Cardiac fibroblast (primary cell): ENCODE measurements at places on chromosomes 3 and 15.

DNA sequence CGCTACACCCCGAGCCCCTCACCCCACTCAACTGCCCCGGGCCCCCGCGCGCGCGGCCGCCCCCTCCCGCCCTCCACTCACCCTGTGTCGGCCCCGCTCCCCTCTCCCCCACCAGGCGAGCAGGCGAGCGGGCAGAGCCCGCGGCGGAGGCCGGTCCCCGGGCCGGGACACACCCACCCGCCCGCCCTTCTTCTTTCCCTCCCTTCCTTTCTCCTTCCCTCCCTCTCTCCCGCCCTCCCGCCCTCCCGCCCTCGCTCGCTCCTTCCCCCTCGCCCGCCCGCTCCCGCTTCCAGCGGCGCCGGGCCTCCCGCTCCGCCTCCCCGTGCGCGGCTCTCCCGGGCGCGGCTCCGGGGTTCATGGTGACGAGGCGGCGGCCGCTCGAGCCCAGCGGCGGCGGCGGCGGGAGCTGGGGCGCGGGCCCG, at the start of gene CTDSPL:
Gene CTDSPL (plus strand): TSS at position 261 of the 422 bp plus-strand sequence. CDS start 320 bp downstream, outside the sequence.
- DNase-seq: peak; percentile 41

- DNase-seq: no peak
Observed at GRCh38 chr15:58161436-58161930, 23.3 kb downstream of the AQP9 start.

- peak; percentile 52 for DNase-seq
Observed at GRCh38 chr3:59809710-59810444, 760.1 kb upstream of the CFAP20DC start.

GRCh38 chr3:128463354-128463753, 3.3 kb downstream of the DNAJB8 start:
- no peak for DNase-seq

GRCh38 chr3:104952146-104952972, 414.4 kb upstream of the ALCAM start:
- peak; percentile 72 for DNase-seq

- DNase-seq: no peak
Observed at GRCh38 chr3:51977446-51978142, 2.7 kb downstream of the ABHD14A start.

- no peak for DNase-seq
Observed at GRCh38 chr3:58322793-58323192, 9.9 kb upstream of the PXK start.

DNA sequence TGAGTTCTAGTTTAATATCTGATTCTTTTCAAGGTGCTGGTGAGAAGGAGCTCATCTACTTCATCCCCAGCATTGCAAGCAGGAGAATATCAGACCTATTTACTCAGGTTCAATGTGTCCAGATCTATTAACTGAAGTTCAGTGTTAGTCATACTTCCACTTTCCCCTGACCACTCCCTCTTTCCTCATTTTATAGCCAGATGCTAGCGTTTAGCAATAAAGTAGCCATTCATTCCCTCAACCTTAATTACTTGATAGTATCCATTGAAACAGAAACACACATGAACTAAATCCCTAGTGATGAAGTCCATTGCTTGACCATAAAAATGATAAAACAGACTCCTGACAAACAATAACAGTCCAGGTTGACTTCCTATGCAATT, 60.0 kb downstream of the RPL22L1 start:
- peak; percentile 41 for DNase-seq

DNA sequence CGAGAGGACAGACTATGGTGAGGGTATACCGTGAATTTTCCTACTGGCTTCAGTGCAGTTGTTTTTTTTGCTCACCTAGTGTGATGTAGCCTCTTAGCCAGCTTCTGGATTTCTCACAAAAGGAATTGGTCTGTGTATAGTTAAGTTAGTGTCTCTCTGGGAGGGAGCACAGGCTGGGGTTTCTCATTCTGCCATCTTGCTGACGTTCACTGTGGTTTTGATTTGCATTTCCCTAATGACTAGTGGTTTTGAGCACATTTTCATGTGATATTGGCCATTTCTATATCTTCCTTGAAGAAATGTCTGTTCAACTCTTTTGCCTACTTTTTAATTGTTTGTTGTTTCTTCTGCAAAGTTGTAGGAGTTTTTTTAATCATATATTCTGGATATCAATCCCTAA, 2.2 kb upstream of the CD86 start:
- no peak for DNase-seq

DNA sequence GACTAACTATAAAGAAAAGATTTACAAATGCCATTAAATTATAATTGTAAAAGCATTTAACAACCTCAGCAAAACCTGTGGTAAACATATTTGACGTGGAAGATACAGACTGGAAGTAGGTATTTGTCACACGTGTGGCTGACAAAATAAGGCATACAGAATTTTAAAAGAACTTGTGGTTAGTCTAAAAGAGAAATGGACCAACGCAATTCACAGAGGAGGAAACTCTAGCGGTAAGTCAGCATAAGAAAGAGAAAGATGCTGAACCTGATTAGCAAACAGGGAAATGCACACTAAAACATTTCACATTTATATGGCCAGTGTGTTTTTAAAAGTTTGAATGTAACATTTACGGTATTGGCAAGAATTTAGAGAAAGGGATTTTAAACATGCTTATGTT, 35.3 kb downstream of the KCNH8 start:
- no peak for DNase-seq

DNA sequence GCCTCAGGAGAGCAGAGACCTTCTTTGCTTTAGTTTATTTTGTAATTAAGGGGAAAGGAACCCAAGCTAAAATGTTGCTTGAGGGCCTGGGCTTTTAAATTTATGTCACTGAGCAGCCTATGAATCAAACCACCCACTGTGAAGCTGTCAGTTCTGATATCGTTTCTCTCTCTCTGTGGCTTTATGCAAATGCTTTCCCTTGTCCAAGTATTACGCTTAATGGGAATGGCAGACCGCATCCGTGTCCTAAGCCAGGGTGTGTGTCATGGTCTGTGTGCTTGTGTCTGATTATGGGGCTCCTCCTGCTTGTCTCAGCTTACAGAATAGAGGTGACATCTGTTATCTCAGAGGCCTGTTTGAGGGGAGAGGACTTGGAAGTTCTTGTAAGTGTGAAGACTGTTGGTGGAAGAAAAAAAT, 82.4 kb downstream of the EBLN2 start:
- DNase-seq: no peak

DNA sequence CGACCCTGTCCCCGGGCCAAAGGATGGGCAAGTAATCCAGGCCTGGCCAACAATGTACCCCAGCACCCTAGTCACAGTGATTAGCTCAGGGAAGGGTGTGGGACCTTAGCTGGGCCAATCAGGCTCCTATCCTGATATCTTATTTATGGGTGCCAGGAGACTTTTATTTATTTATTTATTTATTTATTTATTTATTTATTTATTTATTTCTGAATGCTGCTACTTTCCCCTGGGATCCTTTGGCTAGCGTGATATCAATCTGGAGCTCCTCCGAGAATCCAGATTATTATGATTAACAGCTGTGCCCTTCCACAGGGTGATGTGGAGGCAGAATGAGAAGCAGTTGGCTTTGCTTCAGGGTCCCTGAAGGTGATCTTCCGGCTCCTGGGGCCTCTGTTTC, 32.2 kb upstream of the BHLHE40 start:
- DNase-seq: no peak

- DNase-seq: no peak
Observed at GRCh38 chr3:142118911-142119310, 30.4 kb downstream of the TFDP2 start.

GRCh38 chr3:10561162-10561945, 56.0 kb upstream of the ATP2B2 start:
- DNase-seq: no peak

DNA sequence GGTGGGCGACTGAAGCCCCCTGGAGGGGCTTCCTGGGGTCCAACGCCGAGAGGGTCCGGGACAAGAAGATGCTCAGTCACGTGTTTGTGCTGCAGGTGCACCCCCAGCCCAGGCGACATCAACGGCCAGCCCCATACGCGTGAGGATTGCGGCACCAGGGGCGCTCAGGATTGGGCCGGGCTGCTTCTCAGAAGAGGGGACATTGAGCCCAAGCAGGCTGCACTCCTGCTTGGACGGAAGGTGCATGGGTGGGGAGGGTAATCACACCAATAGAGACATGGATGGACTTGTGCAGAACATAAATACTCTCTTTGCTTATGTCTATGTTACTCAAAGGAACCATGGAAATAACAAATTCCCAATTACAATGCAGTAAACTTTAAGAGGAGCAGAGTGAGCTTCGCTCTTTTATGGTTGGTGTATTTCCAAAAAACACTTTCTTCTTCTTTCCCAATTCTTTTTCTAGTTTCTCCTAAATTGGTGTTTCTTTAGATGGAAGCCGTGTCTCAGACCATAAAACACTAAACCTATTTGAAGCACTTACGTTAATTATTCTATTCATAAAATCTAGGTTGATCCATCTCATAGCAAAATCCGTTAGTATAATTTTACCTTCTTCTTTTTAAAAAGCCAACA, 182.7 kb downstream of the GOLGA6L6 start:
- DNase-seq: no peak

DNA sequence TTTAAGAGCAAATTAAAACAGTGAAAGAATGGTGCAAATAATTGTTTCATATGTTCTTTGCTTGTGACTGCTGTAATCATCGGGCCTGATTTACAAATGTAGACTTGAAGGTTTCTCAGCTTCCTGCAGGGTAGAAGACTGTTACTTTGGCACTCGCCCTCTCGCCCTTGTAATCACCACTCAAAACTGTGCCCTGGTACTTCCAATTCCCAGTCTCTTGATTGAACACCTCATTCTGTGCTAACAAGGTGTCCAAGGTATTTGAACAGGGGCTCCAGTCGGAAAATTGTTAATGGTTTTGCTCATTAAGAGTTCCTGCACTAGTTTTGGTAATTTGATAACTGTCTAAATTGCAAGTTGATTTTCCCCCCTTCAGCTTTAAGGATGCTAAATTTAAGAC, 209.5 kb downstream of the ZIC1 start:
- DNase-seq: no peak

DNA sequence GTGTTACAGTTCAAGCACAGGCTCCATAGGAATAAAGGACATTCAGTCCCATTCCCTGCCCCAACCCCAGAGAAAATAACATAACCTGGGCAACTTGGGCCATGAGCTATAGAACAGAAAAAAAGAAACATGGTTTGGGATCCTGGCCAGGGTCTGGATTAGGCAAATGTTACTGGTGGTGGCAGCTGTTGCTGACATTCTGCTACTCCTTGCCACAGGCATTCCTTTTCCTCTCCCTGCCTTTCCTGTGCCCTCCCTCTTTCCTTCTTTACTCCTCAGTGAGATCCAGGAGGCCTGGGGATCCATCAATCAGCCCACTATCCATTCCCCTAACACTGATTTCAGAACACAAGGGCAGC, 129.1 kb downstream of the NTRK3 start:
- no peak for DNase-seq

- peak; percentile 83 for DNase-seq
Observed at GRCh38 chr15:25690673-25691543, 172.2 kb downstream of the ATP10A start.

GRCh38 chr3:42529468-42529867, 27.0 kb downstream of the VIPR1 start:
- no peak for DNase-seq

DNA sequence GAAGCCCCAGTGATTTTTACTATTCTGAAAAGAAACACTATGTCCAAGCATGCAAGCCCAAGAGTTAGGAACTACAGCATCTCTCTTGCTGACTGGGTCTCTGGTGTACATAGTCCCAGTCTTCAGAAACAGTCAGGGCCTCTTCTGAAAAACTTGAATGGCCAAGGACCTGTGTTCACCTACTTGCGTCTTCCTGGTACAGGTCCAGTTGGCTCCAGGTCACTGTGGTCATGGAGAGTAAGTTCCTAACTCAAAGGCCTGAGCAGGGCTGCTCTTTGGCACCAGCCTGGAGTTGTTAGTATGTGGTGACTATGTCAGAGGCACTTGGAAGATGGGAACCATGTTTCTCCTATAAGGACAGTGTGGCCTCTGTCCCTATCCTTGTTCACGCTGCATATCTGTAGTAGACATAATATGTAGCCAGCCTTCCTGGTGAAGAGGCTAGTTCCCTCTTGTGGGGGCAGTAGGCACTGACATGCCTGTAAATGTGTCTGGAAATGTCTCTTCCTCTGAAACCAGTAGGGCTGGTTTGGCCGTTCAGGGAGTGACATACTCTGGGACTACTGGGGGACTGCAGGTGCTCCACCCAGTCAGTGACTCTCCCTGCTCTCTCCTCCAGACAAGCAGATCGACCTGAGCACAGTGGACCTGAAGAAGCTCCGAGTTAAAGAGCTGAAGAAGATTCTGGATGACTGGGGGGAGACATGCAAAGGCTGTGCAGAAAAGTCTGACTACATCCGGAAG, 2.6 kb upstream of the RBM15B start:
- peak; percentile 20 for DNase-seq

- no peak for DNase-seq
Observed at GRCh38 chr15:56148064-56148463, 95.6 kb downstream of the RFX7 start.

DNA sequence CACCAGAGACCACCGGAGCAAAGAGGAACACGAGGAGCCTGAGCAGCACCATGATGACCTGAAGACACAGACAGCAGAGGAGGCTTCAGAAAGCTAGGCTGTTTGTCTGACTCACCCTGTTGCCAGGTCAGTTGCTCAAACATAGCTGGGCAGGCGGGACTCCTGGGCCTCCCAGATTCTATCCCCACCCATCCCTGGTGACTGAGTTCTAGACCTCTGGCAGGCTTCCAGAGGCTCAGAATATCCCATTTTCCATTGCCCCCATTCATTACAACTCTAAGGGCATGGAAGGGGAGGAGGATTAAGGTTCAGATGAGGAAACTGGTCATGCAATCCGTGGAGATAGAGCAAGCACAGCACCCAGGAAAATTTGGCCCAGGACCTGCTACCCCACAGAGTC, at the start of gene CDHR4:
Gene CDHR4 (minus strand): TSS at position 113 of the 400 bp plus-strand sequence. CDS start 61 bp downstream, at position 52.
- peak; percentile 88 for DNase-seq

DNA sequence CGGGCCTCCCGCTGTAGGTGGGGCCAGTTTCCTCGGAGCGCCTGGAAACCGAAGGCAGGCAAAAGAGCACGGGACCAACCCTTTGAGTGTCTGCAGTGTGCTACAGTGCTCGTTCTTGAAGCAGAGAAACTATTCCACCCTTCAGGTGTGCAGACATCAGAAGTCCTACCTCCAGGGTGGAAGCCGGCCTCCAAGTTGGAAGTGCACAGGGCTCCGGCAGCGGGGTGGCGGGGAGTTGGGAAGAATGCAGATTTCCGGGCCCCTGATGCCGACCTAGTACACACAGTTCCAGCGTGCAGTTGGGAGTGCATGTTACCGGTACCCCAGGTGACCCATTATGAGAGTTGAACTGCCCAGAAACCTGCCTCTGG, 3.0 kb downstream of the KLF13 start:
- DNase-seq: no peak

- DNase-seq: peak; percentile 84
Observed at GRCh38 chr15:51227940-51228732, 110.3 kb downstream of the CYP19A1 start.

- no peak for DNase-seq
Observed at GRCh38 chr3:127254033-127254644, 33.7 kb downstream of the PRR20G start.
